Stimulated activated CD8-positive, alpha-beta memory T cell treated with anti-CD3 and anti-CD28 coated beads, Interleukin-4, amount 100 ng/mL, for 48 hours (primary cell): ENCODE measurements at places on chromosomes 2 and 18.

DNA sequence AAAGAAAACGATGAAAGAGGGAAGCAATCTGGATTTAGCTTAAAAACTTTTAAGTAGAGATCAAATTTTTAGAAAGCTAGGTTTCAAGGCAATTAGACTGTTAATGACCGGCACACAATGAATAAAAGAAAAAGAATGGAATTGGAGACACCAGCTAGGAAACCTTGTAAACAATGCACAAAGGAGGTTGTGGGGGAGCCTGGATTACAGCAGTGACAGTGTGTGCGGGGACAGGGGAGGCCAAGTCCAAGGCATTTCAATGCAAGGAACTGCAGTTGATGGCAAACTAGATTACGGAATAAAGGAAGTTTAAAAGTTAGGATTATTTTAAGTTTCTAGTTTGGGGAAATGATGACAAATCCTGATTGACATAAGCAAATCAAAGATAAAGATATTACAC is 74.5 kb downstream of the DTNB start:
- DNase-seq: no peak

- no peak for DNase-seq
These were observed 69.1 kb upstream of the CTLA4 start for GRCh38 chr2:203798296-203799087.

- DNase-seq: no peak
These were observed 512.0 kb downstream of the CMPK2 start for GRCh38 chr2:6353669-6354068.

- DNase-seq: no peak
These were observed 186.1 kb upstream of the RAB12 start for GRCh38 chr18:8423051-8423557.
